ENCODE measurements at places on chromosomes 6 and 20. TPM values are rescaled to one million over a fixed set of nuclear protein-coding genes. Genes with fewer than 3 reads are reported as not detected.
A peak's percentile ranks its signal among the peaks of the same experiment; 100 is the strongest.

- peaks cover 4% of the 10 kb centered on the region for H3K36me3 ChIP-seq
- no peak for DNase-seq
- no peaks in the 10 kb centered on the region for H3K4me1 ChIP-seq
- no peaks in the 10 kb centered on the region for H3K27me3 ChIP-seq
- H3K27ac ChIP-seq = no peak overlapping the region
These were observed 100.2 kb downstream of the AHI1 start for GRCh38 chr6:135397172-135397952.

DNA sequence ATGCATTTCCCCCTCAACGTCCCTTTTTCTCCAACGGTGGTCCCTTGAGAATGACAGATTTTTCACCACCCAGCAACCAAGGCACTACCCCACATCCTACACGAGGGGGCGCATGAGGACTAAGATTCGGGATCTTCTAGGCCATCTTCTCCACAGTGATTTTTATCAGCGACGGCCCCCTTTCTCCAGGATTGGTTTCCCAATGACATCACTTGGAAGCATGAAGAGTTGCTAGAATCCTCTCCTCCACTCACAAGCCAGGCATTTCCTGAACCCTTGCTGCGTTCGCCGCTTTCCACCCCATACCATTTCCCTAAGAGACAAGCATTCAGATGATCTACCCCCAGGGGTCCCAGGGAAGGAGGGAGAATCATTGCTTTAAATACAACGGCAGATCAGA lies 252.0 kb downstream of the HIVEP2 start:
- H3K27me3 ChIP-seq = no peaks in the 10 kb centered on the region
- peaks cover 14% of the 10 kb centered on the region for H3K4me1 ChIP-seq
- H3K27ac ChIP-seq = no peak overlapping the region

The CDKN1A gene
- 71.0 TPM for total RNA-seq

The FAM83C gene
- not detected for total RNA-seq

The SH3BGRL2 gene
- 28.9 TPM for total RNA-seq

DNA sequence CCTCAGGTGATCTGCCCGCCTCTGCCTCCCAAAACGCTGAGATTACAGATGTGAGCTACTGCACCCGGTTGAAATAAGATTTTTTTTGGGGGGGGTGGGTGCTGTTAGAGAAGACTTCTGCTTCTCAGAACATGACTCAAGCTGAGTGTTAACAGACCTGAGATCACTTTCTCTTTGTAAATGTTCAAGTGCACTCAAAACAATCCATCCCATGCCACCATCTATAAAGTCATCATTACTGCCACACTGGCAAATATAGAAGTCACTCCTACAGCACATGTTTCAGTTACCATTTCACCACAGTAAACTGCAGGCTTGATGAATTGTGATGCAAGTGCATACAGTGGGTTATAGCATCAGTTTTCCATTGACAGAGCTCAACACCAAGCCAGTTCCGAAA lies 9.0 kb downstream of the VPS16 start:
- no peak for DNase-seq
- no peaks in the 10 kb centered on the region for H3K4me1 ChIP-seq
- no peak overlapping the region for H3K27ac ChIP-seq
- no peak overlapping the region for H3K4me3 ChIP-seq
- no peaks in the 10 kb centered on the region for H3K27me3 ChIP-seq

GRCh38 chr6:41815587-41815986 lies 28.1 kb downstream of the TOMM6 start:
- DNase-seq = no peak
- no peak overlapping the region for H3K27ac ChIP-seq

The HLA-DMB gene
- 208 TPM for total RNA-seq

The R3HDML gene
- total RNA-seq = not detected

The ENPP5 gene
- total RNA-seq = 11.4 TPM

- H3K27ac ChIP-seq = no peak overlapping the region
- no peaks in the 10 kb centered on the region for H3K27me3 ChIP-seq
- no peak for DNase-seq
- no peaks in the 10 kb centered on the region for H3K36me3 ChIP-seq
- peaks cover 7% of the 10 kb centered on the region for H3K4me1 ChIP-seq
These were observed 86.9 kb downstream of the TULP4 start for GRCh38 chr6:158399040-158399700.

DNA sequence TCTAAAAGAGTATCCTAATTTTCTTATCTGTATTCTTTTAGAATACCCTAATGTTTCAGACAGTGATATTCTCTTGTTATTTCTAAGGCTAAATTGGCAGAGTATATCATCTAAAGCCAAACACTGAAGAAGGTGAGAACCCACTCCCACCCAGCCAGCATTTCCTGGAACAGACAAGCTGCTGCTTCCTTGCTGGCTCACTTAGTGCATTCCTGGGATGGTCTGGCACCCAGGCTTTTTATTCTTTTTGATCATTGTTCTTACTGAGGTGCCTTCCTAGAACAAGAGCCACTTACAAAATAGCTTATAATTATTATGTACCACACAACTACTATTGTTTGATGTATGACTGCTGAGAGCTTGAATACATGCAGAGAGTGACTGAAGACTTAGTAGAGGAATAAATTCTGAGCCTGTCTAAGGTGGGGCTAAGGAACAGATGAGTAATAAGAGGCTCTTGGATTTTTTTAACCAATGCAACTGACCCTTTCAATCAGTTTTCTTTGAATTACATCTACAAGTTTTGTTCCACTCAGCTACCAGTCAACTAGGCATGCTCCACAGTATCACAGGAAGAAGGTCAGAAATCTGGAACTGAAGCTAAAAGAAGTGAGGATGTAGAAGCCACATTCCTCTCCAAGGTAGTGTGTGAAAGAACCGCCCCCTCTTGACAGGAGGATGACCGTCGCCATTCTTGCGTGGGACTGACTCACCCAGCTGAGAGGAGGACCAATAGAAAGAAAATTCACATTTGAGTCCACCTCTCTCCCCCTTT lies 30.1 kb downstream of the PRPH2 start:
- H3K36me3 ChIP-seq = peaks cover 77% of the 10 kb centered on the region
- H3K27me3 ChIP-seq = no peaks in the 10 kb centered on the region
- peak overlapping the region; percentile 51 for H3K27ac ChIP-seq

- no peaks in the 10 kb centered on the region for H3K27me3 ChIP-seq
- no peak overlapping the region for H3K27ac ChIP-seq
- DNase-seq = no peak
- peaks cover 59% of the 10 kb centered on the region for H3K4me1 ChIP-seq
- no peak overlapping the region for H3K4me3 ChIP-seq
These were observed 21.8 kb downstream of the ADNP start for GRCh38 chr20:50909413-50909812.

The MUC21 gene
- total RNA-seq = 3.8 TPM

GRCh38 chr6:135811644-135812526 lies 39.6 kb upstream of the PDE7B start:
- H3K4me3 ChIP-seq = no peak overlapping the region
- H3K27ac ChIP-seq = no peak overlapping the region
- no peaks in the 10 kb centered on the region for H3K36me3 ChIP-seq
- no peak for DNase-seq
- H3K27me3 ChIP-seq = no peaks in the 10 kb centered on the region
- H3K4me1 ChIP-seq = no peaks in the 10 kb centered on the region

GRCh38 chr20:8981482-8981881 lies 87.4 kb upstream of the PLCB4 start:
- H3K4me1 ChIP-seq = no peaks in the 10 kb centered on the region
- DNase-seq = no peak
- no peaks in the 10 kb centered on the region for H3K36me3 ChIP-seq
- H3K27ac ChIP-seq = no peak overlapping the region

DNA sequence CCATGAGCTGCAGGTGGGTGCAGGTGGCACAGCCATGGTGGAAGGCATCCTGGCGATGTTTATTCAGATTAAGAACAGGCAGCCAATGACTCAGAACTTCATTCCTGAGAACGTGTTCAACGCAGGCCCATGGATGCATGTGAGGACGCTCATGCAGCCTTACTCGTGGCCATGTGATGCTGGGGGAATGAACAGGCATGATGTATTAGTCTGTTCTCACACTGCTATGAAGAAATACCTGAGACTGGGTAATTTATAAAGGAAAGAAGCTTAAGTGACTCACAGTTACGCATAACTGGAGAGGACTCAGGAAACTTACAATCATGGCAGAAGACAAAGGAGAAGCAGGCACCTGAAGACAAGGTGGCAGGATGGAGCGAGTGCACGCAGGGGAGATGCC lies 146.6 kb downstream of the RNASET2 start:
- DNase-seq = no peak
- H3K4me1 ChIP-seq = no peaks in the 10 kb centered on the region
- H3K4me3 ChIP-seq = no peak overlapping the region
- H3K27me3 ChIP-seq = no peaks in the 10 kb centered on the region

DNA sequence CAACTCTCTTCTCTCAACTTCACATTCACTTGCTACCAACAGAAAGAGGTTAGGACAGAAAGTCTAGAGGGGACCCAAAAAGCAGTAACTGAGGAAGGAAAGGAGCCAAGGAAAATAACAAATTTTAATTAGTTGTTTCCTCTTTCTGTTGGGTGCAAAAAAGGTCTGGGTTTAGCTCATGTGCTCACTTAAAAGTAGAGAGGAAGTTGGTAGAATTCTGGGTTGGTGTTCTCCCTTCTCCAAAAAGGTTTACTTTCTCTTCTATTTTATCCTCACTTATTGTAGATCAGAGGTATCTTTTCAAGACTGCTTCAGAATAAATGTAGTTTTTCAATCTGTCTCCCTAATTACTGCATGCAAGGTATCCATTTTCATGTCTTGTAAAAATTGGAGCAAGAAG lies 42.8 kb downstream of the MAP3K7 start:
- no peaks in the 10 kb centered on the region for H3K4me1 ChIP-seq
- no peaks in the 10 kb centered on the region for H3K27me3 ChIP-seq
- no peak for DNase-seq
- H3K27ac ChIP-seq = no peak overlapping the region
- no peak overlapping the region for H3K4me3 ChIP-seq

GRCh38 chr20:2353231-2353630 lies 27.5 kb upstream of the TGM6 start:
- no peaks in the 10 kb centered on the region for H3K36me3 ChIP-seq
- no peaks in the 10 kb centered on the region for H3K4me1 ChIP-seq
- DNase-seq = no peak
- H3K4me3 ChIP-seq = no peak overlapping the region

The ZFAND3 gene
- 83.3 TPM for total RNA-seq

GRCh38 chr6:166221040-166221439 lies 53.4 kb upstream of the TBXT start:
- H3K4me1 ChIP-seq = no peaks in the 10 kb centered on the region
- peaks cover 8% of the 10 kb centered on the region for H3K27me3 ChIP-seq
- DNase-seq = no peak
- H3K36me3 ChIP-seq = no peaks in the 10 kb centered on the region

GRCh38 chr6:12842114-12842513 lies 125.5 kb downstream of the PHACTR1 start:
- no peak overlapping the region for H3K4me3 ChIP-seq
- no peaks in the 10 kb centered on the region for H3K36me3 ChIP-seq
- H3K27me3 ChIP-seq = no peaks in the 10 kb centered on the region
- no peak for DNase-seq
- no peaks in the 10 kb centered on the region for H3K4me1 ChIP-seq

The ELOVL4 gene
- 0.24 TPM for total RNA-seq

DNA sequence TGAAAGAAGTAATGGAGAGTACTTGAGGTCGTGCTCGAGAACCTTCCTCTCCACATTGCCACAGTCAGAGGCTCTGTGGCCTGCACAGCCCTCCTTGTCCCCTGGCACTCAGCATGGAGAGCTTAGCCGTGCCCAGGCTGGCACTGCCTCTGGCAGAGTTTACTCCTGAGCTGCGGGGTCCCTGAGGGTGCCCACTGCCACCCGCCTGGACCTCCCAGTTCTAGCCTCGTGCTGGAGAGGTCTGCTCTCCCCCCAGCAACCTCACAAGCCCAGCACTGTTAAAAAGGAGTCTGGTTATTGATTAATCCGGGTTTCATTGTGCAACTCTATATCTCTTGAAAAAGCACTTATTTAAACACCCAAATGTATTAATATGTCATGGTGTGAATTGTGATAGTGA lies 226.8 kb downstream of the TMEM242 start:
- H3K36me3 ChIP-seq = no peaks in the 10 kb centered on the region
- DNase-seq = peak; percentile 73
- peak overlapping the region; percentile 58 for H3K27ac ChIP-seq

GRCh38 chr6:143986463-143987065 lies 21.5 kb downstream of the PLAGL1 start:
- H3K27ac ChIP-seq = no peak overlapping the region
- H3K27me3 ChIP-seq = no peaks in the 10 kb centered on the region
- no peaks in the 10 kb centered on the region for H3K4me1 ChIP-seq
- H3K36me3 ChIP-seq = no peaks in the 10 kb centered on the region

The STX11 gene
- 54.1 TPM for total RNA-seq

- H3K36me3 ChIP-seq = no peaks in the 10 kb centered on the region
- no peaks in the 10 kb centered on the region for H3K27me3 ChIP-seq
- no peak for DNase-seq
- H3K4me1 ChIP-seq = peaks cover 5% of the 10 kb centered on the region
These were observed 269.5 kb downstream of the PLCB1 start for GRCh38 chr20:8401556-8401955.

DNA sequence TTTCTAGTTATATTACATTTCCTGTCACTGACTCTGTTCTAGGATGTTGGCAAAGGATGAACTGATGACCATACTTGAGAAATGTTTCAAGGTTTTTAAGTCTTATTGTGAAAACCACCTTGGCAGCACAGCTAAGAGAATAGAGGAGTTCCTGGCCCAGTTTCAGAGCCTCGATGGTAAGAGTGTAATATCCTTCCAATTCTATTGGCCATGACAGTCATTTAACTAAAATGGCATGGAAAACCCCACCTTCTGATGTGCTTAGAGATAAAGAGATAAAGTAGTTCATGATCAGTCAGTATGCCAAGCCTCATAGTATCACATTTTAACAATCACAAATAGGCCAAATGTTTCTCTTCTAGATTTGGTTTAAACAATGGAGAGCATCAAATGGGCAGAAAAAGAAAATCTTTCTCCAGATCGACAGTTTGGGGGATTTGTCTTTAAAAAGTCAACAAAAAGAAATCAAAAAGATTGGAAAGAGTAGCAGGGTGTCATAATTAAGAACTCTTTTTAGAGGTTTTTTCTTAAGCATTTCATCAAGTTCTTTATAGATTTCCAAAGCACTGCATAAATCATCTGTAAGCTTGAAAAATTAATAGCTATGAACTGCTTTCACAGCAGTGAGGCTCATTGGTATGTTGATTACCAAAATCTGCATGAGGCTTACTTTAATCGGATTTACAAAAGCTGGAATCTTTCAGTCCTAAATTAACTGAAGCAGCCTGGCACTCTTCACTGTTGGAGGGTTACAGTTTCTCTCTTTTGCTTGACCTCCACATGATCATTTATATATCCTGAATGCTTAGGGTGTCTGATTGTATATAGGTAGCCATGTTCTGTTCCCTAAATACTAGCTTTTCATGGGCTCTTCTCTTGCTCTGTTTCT lies 48.7 kb downstream of the AKIRIN2 start:
- no peak overlapping the region for H3K27ac ChIP-seq
- peaks cover 25% of the 10 kb centered on the region for H3K36me3 ChIP-seq
- DNase-seq = no peak
- no peak overlapping the region for H3K4me3 ChIP-seq

GRCh38 chr6:130932921-130933320 lies 105.7 kb downstream of the SMLR1 start:
- H3K4me1 ChIP-seq = peaks cover 37% of the 10 kb centered on the region
- no peak overlapping the region for H3K4me3 ChIP-seq

GRCh38 chr20:23111307-23111943 lies 25.3 kb upstream of the CD93 start:
- DNase-seq = no peak
- H3K36me3 ChIP-seq = no peaks in the 10 kb centered on the region
- no peak overlapping the region for H3K4me3 ChIP-seq
- peaks cover 34% of the 10 kb centered on the region for H3K4me1 ChIP-seq

GRCh38 chr6:103855750-103856149 lies 1004.0 kb downstream of the HACE1 start:
- H3K36me3 ChIP-seq = no peaks in the 10 kb centered on the region
- H3K27me3 ChIP-seq = no peaks in the 10 kb centered on the region
- no peaks in the 10 kb centered on the region for H3K4me1 ChIP-seq
- H3K4me3 ChIP-seq = no peak overlapping the region

The PACRG gene
- total RNA-seq = 5.5 TPM
